ENCODE measurements at places on chromosomes 2 and 18.

DNA sequence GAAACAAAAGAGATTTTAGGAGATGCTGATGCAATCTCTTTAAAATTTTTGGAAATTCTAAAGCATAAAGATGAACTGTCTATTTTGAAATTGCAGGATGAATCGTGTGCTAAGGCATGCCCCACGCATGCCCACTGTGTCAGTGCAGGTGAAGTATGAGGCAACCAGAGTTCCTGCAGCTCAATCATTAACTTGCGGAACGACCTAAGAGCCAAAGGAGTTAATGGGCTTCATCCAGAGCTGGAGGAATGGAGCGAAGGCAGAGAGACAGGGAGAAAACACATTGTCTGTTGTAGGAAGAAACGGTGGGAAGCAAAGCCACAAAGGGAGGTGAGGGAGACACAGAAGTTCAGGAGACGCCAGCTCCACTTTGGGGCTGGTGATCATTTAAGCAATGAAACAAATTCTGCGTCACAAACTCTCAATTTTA, 265.2 kb downstream of the CCDC85A start:
- DNase-seq = no peak

GRCh38 chr2:200901459-200902072, 12.4 kb downstream of the NIF3L1 start:
- DNase-seq = peak; percentile 78

GRCh38 chr18:9835825-9836224, 49.9 kb upstream of the TXNDC2 start:
- DNase-seq = no peak

DNA sequence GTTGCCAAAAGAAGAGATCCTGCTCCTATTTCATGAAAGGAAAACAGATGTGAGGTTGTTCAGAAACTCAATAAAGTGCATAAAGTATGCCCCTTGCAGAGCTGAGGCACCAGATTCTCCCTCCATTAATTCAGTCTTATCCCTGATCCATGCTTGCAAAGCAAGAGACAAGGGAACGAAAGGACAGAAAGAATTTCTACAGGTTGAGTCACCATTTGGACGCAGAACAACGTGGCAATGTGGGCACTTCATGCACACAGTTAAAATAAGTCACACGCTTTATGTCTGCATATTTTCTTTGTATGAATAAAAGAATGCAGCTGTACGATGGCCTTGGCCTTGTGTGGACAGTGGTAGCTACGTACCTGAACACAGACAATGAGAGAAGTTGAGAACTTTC, 321.7 kb upstream of the REV1 start:
- no peak for DNase-seq

GRCh38 chr2:105248316-105249070, 7.0 kb downstream of the GPR45 start:
- no peak for DNase-seq

DNA sequence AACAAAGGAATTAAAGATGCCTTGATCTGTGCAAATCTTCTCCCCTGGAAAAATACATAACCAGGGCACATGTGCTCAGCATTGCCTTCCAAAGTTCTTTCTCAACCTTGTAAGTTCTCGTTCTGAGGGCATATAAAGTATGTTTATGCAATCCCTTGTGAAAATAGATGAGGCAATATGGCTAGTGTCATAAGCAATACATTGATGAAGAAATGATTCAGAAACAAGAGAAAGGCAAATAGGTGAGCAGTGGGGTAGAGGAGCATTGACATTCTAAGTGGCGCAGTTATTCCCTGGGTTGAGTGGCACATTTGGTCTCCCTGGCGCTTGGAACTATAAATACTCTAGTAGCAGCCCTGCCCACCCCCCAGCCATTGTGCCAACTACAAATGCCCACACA, 57.4 kb upstream of the PGAP1 start:
- DNase-seq = no peak

GRCh38 chr2:40168546-40168945, 283.3 kb downstream of the SLC8A1 start:
- DNase-seq = no peak

GRCh38 chr2:238841542-238842164, 6.2 kb upstream of the TWIST2 start:
- no peak for DNase-seq

DNA sequence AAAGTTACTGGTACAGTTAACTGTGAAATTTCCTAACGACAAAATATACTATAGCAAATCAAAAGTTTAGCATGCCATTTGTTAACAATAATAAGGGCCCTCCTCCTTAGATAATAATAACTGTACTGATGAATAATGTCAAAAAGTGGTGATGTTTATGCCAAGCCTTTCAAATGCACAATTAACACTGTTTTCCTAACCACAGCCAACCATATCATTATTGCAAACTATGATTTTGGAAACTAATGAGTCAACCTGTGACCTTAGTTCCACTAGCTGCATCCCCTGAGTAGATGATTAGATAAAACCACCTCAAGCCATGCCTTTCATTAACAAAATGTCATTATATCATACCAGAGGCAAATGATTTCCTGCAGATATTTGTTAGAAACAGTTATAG, 25.1 kb upstream of the GPR75 start:
- DNase-seq = no peak

DNA sequence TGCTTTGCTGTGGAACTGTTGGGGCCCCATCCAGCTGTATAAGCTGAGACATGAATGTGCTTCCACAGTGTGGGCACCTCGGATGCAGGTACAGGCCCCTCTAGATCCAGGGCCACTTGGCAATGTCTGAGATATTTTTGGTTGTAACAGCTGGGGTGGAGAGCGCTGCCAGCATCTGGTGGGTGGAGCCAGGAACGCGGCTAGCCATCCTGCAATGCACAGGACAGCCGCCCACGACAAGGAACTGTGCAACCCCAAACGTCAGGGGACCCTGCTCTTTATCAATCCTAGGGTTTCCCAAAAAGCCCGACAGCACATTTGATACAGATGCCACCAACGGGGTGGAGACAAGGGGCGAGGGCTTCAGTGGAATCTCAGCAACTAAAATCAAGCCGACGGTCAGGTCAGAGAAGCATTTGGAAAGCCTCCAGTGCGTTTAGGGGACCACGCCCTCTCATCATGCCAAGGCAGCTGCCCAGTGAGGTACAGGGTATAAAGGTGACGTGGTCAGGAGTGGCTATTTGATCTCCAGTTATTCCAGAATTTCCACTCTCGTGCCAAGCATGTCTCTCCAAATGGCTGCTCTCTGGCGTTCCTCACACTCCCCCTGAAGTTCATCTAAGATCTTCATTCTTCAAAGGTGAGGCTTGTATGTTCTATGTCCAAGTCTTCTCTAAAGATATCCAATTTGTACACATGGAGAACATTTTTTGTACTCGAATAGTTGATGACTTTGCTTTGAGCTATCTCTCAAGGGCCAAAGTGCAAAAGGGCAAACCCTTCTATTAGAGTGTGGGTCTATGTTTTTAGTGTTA, 55.7 kb downstream of the LRRFIP1 start:
- DNase-seq = no peak

- DNase-seq = no peak
Observed at GRCh38 chr2:12766421-12766879, 49.7 kb downstream of the TRIB2 start.

DNA sequence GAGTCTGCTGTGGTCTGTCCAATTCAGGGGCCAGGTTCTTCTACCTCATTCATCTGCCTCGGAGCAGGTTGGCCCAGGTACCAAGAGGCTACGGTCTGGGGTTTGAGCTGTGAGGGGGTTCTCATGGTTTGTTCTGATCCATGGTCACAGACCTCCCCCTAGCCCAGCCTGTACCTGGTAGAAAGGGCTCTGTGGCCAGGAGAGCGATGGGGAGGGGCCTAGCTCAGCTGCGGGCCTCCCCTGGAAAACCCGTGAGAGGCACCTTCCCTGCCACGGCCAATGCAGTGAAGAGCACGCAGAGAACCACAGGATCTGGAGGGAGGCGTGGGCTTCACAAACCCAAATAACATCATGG, 19.6 kb upstream of the ALLC start:
- DNase-seq = no peak

DNA sequence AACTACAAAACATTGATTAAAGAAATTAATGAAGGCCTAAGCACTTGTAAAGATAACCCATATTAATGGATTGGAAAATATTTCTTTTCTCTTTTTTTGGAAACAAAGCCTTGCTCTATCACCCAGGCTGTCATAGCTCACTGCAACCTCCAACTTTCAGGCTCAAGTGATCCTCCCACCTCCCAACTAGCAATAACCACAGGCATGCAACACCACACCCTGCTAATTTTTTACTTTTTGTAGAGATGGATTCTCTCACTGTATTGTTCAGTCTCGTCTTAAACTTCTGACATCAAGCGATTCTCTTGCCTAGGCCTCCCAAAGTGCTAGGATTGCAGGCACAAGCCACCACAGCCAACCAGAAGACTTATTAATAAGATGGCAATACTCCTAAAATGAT, 73.4 kb upstream of the NDUFV2 start:
- DNase-seq = no peak

GRCh38 chr18:63844254-63844653, 43.3 kb upstream of the SERPINB2 start:
- DNase-seq = no peak

- no peak for DNase-seq
Observed at GRCh38 chr2:173590276-173590861, 235.7 kb downstream of the CDCA7 start.

DNA sequence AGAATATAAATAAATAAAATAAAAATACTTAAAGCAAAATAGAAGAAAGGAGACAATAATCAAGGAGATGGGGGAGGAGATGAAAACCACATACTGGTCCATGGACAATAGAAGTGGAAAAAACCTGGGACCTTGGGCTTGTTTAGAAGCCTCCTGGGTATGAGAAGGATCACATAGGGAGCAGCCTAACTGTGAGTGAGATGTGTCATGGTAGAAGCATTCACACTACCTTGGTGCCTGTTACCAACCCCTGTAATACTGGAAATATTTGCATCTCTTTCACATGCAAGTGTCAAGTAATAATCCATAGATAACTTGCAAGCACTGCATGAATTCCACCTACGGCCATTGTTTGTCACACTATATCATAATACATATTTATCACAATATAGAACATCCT, 23.2 kb upstream of the RNF103 start:
- DNase-seq = no peak

DNA sequence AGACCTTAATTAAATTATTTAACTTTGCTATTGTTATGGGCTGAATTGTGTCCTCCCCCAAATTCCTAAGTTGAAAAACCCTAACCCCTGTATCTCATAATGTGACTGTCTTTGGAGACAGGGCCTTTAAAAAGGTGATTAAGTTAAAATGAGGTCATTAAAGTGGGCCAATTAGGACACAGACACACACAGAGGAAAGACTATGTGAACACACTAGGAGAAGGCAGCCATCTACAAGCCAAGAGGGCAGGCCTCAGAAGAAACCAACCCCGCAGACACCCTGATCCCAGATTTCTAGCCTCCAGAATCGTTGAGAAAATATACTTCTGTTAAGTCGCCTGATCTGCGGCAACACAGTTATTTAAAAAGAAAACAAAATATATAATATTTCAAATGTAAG, 6.4 kb downstream of the STK17B start:
- DNase-seq = no peak

DNA sequence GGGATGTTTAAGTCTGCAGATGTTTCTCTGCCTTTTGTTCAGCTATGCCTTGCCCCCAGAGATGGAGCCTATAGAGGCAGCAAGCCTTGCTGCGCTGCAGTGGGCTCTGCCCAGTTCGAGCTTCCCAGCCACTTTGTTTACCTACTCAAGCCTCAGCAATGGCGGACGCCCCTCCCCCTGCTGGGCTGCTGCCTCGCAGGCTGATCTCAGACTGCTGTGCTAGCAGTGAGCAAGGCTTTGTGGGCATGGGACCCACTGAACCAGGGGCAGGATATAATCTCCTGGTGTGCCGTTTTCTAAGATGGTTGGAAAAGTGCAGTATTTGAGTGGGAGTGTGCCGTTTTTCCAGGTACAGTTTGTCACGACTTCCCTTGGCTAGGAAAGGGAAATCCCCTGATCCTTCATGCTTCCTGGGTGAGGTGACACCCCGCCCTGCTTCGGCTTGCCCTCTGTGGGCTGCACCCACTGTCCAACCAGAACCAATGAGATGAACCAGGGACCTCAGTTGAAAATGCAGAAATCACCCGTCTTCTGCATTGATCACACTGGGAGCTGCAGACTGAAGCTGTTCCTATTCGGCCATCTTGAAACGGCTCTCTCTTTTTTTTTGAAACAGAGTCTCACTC, 27.6 kb upstream of the ADAM23 start:
- no peak for DNase-seq

- no peak for DNase-seq
Observed at GRCh38 chr2:203720915-203721672, 14.7 kb downstream of the CD28 start.

DNA sequence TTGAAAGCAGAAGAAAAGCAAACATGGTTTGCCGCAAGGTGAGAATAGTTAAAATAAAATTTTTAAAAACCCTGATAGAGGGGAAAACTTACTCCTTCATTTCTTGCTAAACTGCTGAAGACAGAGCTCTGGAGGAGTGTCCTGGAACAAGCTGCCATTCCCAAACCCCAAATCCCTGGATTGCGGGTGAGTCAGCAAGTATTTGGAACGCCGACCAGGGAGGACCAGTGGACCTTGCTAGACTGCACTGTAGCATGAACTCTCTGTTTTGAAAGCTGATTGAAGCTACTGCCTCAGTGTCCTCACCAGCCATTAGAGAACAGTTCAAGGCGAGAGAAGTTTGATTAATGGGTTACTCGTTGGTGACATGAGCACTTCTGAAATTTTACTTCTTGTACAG, 99.4 kb upstream of the RASGRP3 start:
- DNase-seq = no peak

GRCh38 chr2:30871980-30872789, 64.9 kb upstream of the CAPN13 start:
- no peak for DNase-seq

- DNase-seq = no peak
Observed at GRCh38 chr2:31992025-31992579, 18.7 kb downstream of the MEMO1 start.

Data from natural killer cell treated with Interleukin-12 subunit alpha and Interleukin-12 subunit beta and Interleukin-15 and Interleukin-18, amount 100 ng/mL, for 72 hours (primary cell).